ENCODE measurements at places on chromosomes 13 and 19.

DNA sequence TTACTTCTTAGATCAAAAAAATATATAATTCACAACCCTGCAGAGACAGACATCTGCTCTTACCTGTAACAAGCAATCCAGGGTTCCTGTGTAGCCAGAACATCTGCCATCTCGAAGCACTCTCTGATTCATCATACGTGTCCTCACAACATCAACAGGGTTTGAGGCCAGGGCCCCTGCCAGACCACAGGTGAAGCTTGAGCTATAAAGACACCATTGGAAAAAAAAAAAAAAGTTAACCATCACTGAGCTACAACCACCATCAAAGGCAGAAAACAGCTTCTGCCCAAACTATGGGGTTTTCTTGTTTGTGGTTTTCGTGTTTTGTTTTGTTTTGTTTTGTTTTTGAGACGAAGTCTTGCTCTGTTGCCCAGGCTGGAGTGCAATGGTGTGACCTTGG lies 19.3 kb downstream of the SLC25A30 start:
- DNase-seq, result no peak

DNA sequence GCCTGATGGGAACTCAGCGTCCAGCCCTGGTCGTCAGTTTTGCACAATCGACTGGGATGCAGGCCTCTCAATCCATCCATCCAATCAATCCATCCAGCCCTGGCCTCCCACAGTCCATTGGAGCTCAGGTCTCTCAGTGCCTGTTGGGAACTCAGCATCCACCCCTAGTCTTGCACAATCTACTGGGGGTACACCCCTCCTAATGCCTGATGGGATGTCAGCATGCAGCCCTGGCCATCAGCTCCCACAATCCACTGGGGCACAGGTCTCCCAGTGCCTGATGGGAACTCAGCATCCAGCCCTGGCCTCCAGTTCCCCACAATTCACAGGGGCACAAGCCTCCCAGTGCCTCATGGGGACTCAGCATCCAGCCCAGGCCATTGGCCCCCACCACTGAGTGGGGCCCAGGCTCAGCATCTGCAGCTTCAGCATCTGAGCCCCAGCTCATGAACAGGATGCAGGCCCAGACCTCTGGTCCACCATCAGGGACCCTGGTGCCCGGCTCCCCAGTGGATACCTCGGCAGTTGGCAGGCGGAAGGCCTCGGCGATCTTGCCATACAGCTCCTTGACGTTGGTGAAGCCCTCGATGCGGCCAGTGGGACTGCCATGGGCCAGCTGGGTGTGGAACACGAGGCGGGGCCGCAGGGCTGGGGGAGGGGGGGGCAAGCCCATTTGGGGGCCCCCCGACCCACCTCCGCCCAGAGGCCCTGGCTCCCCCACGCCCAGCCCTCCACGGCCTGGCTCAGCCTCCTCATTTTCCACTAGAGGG lies 7.2 kb upstream of the PTGER1 start:
- no peak for DNase-seq

- no peak for DNase-seq
Measured at GRCh38 chr13:35856721-35857364, 274.3 kb downstream of the DCLK1 start.

DNA sequence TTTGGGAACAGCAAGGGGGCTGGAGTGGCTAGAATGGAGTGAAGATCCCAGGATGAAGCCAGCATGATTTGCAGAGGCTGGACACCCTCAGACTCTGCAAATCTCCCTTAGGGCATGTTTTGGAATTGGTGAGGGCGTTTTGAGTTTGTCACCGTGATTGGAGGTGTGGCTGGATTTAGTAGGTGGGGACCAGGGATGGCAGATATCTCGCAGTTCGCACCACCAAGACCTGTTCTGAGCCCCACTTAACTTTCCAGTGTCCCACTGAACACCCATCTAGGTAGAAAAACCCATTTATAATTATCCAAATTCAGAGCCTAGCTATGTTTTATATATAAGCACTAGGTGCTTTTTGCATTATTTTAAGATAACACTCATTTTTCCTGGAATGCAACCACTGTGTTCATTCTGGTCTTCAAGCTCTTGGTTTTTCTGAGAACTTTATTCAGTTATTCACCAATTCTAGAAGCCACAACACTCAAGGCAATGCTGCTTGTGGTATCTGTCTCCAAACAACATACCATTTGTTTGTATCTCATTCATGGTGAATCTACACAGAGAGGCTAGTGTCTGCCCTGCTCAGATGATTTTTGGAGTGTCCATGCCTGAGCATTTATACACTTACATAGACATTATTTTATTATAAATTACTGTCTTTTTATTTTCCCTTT lies 3.0 kb upstream of the NANOS2 start:
- DNase-seq, result no peak

- no peak for DNase-seq
Measured at GRCh38 chr13:77423296-77423695, 96.4 kb upstream of the MYCBP2 start.

- DNase-seq, result peak; percentile 52
Measured at GRCh38 chr19:40365613-40366401, 17.3 kb downstream of the PLD3 start.

DNA sequence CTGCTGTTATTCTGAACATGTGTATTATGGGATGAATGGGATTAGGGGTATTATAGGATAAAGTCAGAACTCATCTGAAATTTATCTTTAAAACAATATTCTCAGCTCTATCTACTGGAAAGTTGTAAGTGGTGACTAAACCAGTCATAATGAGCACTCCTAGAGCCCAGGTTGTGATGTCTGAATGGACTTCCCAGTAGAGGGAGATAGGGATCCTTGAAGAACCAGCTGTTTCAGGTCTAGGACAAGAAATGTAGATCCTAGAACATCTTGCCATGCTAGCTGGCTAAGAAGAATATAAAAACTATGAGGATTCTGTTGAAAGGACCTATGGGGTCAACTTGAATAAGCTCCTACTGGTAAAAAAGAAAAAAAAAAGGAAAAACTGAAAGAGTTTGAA lies 310.8 kb downstream of the SLC7A1 start:
- no peak for DNase-seq

GRCh38 chr13:35190241-35190640 lies 248.2 kb downstream of the NBEA start:
- peak; percentile 97 for DNase-seq

DNA sequence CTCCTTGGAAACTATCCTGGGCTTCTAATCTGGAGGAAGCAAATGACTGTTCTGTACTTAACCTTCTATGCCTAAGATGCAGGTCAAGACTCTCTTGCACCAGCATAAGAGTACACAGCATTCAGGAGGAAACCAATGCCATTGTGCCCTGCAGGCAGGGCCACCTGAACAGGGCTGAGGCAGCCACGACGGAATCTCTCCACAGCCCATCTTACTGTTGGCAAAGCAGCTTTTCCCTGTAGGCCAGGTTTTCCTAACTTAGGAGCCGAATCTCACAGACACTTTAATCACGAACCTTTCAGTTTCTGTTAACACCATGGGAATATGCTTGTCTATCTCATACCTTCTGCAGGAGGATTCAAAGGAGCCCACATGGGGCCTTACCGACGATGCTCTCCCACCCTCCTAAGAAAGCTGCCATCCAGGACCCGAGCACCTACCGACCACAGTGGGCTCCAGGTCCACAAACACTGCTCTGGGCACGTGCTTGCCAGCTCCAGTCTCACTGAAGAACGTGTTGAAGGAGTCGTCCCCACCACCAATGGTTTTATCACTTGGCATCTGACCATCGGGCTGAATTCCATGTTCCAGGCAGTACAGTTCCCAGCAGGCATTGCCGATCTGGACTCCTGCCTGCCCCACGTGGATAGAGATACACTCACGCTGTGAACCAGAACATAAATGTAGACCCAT lies 2.6 kb downstream of the TUBA3C start:
- no peak for DNase-seq

- DNase-seq, result no peak
Measured at GRCh38 chr13:93217721-93218261, 8.8 kb upstream of the GPC6 start.

- DNase-seq, result peak; percentile 50
Measured at GRCh38 chr19:37654629-37655300, 500 bp downstream of the ZFP30 start.

- DNase-seq, result no peak
Measured at GRCh38 chr19:51294211-51294976, 17.1 kb upstream of the IGLON5 start.

GRCh38 chr19:53982001-53982451 lies 9.4 kb upstream of the CACNG6 start:
- DNase-seq, result no peak

DNA sequence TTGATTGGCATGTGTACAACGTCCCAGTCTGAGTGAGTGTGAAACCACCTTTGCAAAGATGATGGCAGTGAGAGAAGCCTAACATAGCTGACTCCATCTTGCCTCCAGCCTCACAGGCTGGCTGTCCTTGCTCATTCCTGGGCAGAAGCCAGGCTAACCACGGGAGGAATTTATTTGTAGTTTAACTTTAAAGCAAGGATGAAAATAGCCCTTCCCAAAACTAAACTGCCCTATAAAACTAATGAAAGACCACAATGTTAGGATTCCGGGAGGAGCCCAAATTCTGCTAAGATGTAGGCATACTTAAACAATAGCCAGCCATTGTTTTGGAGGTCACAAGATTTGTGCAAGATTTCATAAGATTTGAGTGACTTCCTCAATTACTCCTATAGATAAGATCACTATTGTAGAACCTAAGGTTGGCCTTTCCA lies 96.6 kb upstream of the LSM14A start:
- no peak for DNase-seq

- DNase-seq, result peak; percentile 77
Measured at GRCh38 chr19:53977429-53977990, 13.9 kb upstream of the CACNG6 start.

DNA sequence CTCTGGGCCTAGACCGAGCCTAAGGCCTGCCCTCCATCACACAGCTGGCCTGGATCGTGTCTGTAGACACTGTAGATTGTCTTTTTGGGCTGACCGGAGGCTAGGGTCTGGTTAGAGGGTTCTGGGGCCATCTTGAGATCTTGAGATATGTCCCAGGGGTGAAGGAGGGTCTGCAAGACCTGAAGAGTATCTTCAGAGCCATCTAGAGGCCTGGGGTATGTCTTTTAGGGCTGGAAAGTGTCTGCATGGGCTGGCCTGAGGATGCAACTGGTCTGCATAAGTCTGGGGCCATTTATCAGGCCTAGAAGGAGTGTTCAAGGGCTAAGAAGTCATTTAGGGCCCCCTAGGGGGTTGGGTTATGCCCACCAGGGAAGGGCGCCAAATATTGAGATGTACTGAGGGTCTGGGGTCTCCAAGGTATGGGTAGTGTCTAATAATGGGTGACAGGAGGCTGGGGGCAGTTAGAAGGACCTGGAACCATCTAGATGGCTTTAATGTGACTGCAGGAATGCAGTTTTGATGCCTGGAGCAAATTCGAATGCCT lies 555 bp downstream of the SCAF1 start:
- no peak for DNase-seq

- DNase-seq, result no peak
Measured at GRCh38 chr19:1245494-1246264, 2.7 kb upstream of the MIDN start.

DNA sequence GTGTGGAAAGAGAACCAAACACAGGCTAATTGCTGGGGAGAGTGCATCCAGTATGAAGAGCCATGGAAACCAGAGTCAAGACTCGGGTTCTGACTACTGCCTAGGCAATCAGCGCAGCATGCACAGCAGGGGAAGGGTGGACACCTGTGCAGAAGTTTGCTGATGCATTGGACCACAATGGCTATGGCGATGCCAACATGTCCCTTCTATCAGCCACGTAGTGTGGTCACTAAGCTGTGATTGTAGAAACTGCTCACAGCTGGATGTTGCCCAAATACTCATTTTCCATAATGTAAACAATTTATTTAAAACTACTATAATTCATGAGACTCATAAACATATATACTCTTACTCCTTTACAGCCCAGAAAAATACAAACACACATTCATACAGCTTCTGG lies 1718.2 kb downstream of the EFNB2 start:
- DNase-seq, result no peak

GRCh38 chr19:7705387-7706187 lies 3.7 kb upstream of the FCER2 start:
- DNase-seq, result no peak

GRCh38 chr19:29532956-29533355 lies 7.2 kb downstream of the VSTM2B start:
- no peak for DNase-seq

DNA sequence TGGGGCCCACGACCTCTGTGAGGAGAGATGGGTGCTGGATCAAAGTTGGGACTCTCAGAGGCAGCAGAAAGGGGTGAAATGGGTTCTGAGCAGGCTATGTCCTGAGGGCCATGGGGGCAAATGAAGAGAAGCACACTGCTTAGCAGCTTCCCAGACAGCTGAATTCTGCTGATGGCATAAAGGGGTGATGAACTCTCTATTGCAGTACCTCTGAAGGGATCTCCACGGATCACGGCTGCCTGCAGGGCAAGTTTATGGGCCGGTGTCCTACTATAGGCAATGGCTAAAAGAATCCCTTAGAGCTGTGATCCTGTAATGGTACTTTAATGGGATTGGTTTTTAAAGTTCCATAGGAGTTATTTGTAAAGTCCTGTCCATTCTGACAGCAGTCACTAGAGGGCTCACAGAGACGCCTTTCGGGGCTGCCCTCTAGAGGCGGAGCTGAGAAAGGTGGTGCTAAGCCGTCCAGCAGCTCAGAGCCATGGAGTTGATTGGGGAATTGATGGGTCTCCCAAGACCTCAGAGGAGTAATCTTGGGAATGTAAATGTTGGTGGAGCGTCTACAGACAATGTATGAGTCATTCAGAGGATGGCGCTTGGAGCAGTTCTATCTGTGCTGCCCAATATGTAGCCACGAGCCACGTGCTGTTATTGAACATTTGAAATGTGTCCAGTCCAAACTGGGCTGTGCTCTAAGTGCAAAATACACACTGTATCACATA lies 287.3 kb downstream of the COG6 start:
- peak; percentile 68 for DNase-seq

DNA sequence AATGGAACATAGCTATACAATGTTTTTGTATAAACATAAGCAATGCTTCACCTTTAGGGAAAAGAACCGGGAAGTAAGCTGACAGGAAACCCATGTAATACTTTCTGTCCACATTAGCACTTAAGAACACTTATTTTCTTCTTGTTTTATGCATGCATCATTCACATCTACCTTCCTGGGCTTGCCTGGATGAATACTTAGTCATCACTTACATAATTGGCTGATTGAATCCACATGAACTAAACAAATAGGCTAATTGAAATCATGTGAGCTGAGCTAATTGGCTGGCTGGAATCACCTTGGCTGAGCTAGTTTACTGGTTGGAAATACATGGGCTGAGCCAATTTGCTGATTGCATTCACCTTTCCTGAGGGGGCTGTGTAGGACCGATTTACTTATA lies 78.8 kb downstream of the ZNF726 start:
- no peak for DNase-seq

GRCh38 chr19:12799742-12800465 lies 1.7 kb downstream of the PRDX2 start:
- DNase-seq, result no peak

- DNase-seq, result no peak
Measured at GRCh38 chr13:48318377-48318811, 14.8 kb downstream of the RB1 start.

GRCh38 chr19:14786421-14786851 lies 8.1 kb upstream of the ADGRE2 start:
- no peak for DNase-seq

GRCh38 chr13:51639171-51639570 lies 54.9 kb downstream of the WDFY2 start:
- DNase-seq, result no peak

All from fibroblast of gingiva (primary cell).